ENCODE measurements at places on chromosomes 16 and 17.

- DNase-seq = no peak
These were observed 14.6 kb downstream of the CALB2 start for GRCh38 chr16:71373073-71373472.

- peak; percentile 36 for DNase-seq
These were observed 9.3 kb downstream of the RIPOR1 start for GRCh38 chr16:67537636-67538591.

- no peak for DNase-seq
These were observed 4.6 kb upstream of the COL1A1 start for GRCh38 chr17:50205963-50206505.

DNA sequence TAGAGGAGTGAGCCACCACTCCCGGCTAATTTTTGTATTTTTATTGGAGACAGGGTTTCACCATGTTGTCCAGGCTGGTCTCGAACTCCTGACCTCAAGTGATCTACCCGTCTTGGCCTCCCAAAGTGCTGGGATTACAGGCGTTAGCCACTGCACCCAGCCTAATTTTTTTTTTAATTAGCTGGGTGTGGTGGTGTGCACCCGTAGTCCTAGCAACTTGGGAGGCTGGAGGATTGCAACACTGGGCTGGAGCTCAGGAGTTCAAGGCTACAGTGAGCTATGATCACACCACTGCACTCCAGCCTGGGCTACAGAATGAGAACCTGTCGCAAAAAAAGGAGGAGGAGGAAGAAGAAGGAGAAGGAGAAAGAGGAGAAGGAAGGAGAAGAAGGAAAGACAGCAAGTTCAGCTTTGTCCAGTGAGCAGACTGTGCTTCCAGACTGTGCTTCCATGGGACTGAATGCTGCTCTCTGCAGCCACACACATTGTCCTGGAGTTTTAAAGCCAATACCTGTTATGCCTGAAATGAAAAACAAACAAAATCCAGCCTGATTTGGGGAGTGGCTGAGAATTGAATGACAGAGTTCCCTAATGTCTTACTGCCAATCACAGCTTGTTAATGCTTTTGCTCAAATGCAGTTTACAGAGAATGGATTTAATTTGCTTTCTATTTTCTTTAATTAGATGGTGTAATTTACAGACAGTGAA, 2.8 kb upstream of the TNFRSF13B start:
- no peak for DNase-seq

- no peak for DNase-seq
These were observed 93.6 kb downstream of the ABCA8 start for GRCh38 chr17:68861602-68862001.

DNA sequence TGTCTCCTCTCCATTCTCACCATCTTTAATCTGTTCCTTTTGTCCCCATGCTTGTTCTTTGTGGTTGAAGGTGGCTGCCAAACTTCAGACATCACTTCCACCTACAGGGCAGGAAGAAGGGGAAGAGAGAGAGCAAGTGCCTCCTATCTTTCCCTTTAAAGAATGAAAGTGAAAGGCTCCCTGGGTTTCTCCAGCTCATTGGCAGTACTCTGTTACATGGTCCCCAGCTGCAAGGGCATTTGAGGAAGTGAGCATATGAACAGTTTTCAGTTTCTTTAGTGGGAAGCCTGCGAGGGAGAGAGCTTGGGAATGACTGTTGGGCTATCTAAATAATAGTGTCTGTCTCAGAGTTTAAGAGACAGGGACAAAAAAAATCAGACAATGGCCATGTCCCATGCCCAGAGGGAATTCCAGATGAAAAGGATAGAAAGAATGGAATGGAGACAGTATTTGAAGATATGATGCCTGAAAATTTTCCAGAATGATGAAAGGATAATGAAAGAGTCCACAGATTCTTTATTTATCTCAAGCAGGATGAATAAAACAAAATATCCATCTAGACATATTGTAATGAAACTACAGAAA, 159.9 kb downstream of the LGALS9B start:
- no peak for DNase-seq

GRCh38 chr16:69613378-69614154, 47.8 kb downstream of the NFAT5 start:
- DNase-seq = no peak

DNA sequence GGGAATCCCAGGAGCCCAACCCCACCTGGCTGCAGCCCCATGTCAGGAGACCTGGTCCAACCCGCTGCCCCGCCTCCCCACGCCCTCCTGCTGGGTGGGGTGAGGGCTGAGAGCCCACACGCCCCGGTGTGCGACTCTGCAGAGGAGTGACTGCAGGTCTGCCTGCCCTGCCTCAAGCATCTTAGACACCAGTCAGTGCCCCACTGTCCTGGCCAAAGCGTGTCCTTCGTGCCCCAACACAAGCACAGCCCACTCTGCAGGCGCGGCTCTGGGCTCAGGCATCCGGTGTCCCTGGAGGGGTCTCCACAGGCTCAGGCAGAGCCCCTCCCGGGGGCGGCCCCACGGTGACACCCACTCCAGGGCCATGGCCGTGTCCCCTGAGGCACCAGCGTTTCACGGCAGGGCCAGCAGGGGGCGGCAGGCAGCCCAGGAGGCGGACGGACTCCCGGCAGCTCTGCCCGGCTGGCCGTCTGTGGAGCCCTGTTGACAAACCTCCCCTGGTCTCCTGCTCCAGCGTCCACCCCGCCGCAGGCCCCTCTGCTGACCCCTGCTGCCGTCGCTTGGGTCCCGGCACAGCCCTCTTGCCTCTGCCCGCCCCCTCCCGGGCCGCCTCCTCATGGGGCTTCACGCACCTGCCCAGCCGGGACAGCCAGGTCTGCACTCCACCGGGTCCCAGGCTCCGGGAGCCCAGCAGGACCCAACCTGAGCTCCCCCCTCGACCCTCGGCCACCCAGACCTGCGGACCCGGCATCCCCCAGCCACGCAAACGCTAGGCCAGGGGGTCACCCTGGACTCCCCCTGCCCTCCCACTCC, 8.6 kb upstream of the UBE2I start:
- DNase-seq = peak; percentile 51

DNA sequence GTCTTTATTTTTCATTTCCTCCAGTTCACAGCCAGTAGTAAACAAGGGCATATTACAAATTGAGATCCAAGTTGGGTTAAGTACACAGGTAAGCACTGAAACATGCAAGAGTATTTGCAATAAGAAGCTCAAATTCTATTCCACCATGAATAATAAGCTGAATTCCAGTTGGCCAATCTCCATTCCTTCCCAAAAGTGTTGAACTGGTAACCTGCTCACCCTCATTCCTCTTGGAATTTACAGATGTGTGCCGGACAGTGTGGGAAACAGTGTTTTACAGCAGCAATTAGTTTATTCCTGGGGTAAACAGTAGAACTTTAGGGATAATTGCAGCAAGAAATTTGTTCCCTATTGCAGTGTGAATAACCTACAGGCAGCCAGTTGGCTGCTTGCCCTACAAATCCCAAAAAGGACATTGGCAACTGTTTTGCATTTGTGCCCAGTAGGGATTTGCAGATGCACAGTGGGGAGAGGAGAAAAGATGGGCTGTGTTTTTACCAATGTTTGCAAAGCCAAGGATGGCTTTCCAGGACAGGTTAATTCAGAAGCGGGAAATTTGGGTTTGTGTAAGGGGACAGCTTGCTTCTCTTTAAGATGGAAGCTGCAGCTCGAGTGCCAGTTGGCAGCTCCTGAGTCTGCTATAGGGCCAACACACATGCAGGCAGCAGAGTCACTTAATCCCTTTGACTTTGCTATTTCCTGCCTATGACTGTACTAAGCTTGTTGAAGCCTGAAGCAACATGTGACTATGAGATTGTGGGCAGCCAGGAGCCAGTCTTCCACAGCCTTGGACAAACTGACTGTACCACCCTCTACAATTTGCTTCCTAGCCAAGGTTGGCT, 318.9 kb downstream of the MAP2K6 start:
- no peak for DNase-seq

DNA sequence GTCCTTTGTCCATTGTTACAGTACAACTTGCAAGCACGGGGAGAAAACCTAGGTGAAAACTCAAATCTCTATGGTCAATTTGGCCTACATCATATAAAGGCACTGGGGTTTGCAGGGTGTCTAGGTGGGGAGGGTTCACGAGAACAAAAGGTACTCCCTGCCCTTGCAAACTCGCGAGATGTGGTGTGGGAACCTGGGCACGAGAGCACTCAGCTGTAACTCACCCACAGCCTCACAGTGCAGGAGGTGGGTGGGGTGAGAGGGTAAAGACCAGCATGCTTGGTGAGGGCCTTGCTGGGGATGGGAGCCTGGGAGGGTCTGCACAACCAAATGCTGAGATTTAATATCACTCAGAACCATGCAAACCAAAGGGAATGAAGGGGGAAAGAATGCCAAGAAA, 18.4 kb upstream of the ZNF594 start:
- no peak for DNase-seq

GRCh38 chr16:78993346-78993745, 607.2 kb downstream of the MAF start:
- DNase-seq = no peak

DNA sequence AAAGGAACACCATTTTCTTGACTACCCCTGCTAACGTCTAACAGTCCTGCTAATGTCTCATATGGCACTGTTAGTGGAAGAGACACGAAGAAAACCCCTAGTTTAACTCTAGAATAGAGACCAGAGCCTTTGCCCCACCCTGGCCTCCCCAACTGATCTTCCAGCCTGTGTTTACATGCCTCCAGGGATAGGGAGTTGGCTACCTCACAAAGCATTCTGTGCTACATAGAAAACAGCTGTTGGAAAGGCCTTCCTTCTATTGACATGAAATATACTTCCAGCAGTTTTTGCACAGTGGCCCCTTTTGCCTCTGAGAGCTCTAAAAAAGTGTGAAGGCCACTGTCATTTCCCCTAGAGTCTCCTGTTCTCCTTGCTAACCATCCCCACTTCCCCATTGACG, 73.1 kb downstream of the ASIC2 start:
- no peak for DNase-seq

DNA sequence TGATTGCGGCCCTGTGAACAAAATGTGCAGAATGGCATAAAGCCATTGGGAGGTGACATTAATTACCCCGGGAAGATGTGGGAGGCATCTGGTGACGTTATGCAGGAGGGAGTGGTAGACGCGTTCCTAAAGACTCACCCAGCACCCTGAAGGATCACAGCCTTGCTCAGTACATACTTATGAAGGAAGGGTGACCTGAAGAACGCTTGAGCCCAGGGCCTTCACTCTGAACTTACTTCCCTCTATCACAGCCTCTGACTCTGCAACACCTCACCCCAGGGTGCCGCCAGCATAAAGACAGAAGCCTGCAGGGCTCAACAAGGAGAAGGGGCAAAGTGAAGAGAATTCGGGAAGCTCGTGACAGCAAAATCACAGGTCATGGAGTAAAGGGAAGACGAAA, 9.4 kb downstream of the MFSD6L start:
- DNase-seq = no peak

DNA sequence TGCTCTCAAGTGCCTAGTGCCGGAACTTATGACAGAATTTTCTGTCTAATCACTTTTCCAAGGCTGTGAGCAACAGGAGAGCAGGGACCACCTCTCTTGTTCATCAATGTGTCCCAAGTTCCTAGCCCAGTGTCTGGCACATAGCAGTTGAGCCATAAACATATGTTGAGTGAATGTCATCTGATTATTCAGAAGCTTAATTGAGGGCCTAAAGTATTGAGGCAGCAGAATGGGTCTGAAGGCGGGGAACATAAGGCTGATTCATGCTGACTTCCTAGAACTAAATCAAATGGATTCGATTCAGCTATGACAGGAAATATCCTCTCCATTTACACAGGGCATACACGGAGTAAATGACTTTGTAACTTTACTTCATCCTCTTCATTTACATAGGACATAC, 438.0 kb upstream of the ZFHX3 start:
- no peak for DNase-seq

GRCh38 chr17:69402052-69402451, 12.4 kb upstream of the MAP2K6 start:
- no peak for DNase-seq

Data from stimulated activated CD4-positive, alpha-beta T cell treated with anti-CD3 and anti-CD28 coated beads, TNF-alpha, amount 100 ng/mL, for 4 hours (primary cell).